ENCODE measurements at places on chromosomes 1 and 21.
A peak's percentile ranks its signal among the peaks of the same experiment; 100 is the strongest.

DNA sequence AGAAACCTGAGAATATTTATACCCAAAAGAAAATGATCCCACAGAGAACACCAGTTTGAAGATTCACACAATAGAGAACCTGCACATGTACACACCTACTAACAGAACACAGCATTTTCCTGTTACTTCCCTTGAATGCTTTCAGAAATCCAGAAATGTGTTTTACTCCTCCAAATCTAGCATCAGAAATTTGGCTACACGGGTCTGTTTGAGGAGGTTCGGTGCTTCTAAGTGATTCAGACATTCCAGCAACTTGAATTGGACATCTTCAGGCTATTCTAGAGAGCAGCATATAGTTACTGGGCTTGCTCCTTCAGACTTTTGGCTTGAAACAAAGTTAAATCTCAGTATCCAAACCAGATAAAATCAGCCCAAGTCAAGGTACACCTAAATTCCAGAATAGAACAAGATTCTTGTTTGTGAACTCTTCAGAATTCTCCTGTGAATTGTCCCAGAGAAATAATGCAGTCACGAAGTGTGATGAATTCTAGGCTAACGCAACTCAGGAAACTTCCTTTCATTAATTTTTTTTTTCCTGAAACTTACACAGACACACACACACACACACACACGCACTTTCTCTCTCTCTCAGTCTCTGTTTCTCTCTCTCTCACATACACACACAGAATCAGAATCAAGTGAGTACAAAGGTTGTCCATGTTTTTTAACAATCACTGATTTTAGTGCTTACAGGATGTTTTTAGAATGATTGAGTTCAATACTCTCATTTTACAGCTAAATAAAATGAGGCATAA is 278.4 kb upstream of the SNX7 start:
- DNase-seq = no peak

DNA sequence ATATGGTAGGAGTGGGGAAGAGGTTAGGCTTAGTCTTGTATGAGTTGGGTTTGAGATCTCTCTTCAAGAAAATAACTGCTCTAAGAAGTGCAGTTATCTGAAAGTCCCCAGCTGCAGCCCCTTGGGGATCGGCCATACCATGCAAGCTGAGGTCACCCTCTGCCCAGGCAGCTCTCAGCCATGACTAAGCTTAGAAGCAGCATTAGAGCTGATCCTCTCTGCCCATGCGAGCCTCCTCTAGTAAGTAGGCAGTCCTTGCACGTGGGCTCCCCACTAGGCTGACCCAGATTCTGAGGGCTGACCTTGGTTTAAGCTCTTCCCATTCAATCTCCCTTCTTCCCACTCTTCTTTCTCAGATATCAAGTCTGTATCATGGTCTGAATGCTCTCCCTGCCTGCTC is 121.0 kb upstream of the UBE2U start:
- no peak for DNase-seq

GRCh38 chr21:44632067-44632466 is 5.1 kb upstream of the KRTAP10-10 start:
- no peak for DNase-seq

- DNase-seq = no peak
These were observed 105.9 kb downstream of the GPATCH2 start for GRCh38 chr1:217524787-217525520.

- no peak for DNase-seq
These were observed 133.4 kb downstream of the PLPPR5 start for GRCh38 chr1:98870959-98871903.

- no peak for DNase-seq
These were observed 54.0 kb downstream of the ALG14 start for GRCh38 chr1:95018602-95019369.

DNA sequence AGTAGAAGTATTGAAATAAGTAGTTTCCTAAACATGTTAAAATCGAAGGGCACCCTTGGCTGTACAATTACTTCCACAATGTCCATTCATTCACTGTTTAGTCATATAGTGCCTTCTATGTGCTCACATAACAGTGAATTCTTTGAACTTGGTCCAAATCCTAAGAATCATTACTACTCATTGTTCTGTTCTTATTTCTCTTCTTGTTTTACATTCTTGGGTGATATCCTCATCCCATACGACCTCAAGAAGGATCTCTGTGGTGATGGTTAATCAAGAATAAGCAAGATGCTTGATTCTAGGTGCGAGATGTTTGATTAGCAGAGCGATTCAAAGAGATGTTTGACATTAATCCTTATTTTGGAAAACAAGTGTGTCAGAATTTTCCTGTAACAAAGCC is 667.4 kb upstream of the ZP4 start:
- no peak for DNase-seq

- no peak for DNase-seq
These were observed 4.0 kb downstream of the ENO1 start for GRCh38 chr1:8874230-8875201.

- no peak for DNase-seq
These were observed 444.0 kb downstream of the NPHP4 start for GRCh38 chr1:5548266-5548665.

GRCh38 chr1:240004086-240004749 is 87.5 kb upstream of the FMN2 start:
- no peak for DNase-seq

GRCh38 chr1:67951014-67951413 is 99.4 kb downstream of the DIRAS3 start:
- no peak for DNase-seq

GRCh38 chr1:41941381-41941780 is 22.7 kb upstream of the HIVEP3 start:
- DNase-seq = no peak

DNA sequence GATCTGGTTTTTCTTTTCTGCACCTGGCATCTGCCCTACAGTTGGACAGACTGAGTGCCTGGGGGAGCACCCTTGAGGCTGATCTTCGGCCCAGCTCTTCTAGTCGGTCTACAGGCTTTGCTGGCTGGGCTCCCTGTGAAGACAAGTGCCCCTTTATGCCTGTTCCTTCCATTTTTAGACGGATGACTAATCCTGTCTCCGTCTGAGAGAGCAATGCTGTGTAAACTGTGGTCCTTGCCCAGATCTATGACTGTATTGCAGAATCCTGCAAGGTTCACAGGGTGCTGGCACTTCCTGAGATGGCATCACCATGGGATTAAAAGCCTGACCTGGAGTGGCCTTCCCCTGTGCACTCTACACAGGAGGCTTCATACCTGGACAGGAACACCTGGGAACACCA is 47.6 kb upstream of the SAMD13 start:
- peak; percentile 98 for DNase-seq

DNA sequence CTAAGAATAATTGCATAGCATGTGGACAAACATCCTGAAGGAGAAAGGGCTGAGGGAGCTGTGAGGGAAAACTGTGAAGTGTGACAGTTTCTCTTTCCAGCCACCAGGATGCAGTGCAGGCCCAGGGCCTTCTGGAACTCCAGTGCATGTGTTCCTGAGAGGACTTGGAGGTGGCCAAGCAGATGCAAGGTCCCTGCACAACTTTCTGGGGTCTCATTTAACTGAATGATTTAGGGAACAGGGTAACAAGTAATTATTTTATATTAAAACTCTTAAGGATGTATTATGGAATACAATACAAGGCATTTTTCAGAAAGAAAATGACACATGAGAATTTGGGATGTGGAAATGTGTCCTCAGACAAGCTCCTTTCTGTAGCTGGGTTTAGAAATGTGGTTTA is 61.2 kb upstream of the MCOLN3 start:
- peak; percentile 53 for DNase-seq

- no peak for DNase-seq
These were observed 8.9 kb downstream of the CD1D start for GRCh38 chr1:158189624-158190023.

- DNase-seq = no peak
These were observed 70.2 kb downstream of the SWT1 start for GRCh38 chr1:185227161-185227560.

DNA sequence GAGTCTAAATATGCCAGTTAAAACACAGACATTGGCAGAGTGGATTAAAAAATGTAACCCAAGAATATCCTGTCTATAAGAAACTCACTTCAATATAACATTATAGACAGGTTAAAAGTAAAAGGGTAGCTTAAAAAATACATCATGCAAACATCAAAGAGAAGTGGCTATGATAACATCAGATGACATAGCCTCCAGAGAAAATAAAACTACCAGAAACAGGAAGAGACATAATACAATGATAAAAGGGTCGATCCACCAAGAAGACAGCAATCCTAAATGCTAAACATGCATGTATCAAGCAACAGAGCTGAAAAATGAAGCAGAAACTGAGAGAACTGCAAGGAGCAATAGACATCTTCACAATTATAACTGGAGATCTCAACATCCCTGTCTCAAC is 190.2 kb upstream of the NR5A2 start:
- no peak for DNase-seq

GRCh38 chr1:40792036-40792435 is 8.4 kb downstream of the KCNQ4 start:
- no peak for DNase-seq

- no peak for DNase-seq
These were observed 10.7 kb downstream of the DDI2 start for GRCh38 chr1:15628003-15628402.

- peak; percentile 12 for DNase-seq
These were observed 107.2 kb downstream of the PRDM2 start for GRCh38 chr1:13807209-13807608.

- no peak for DNase-seq
These were observed 2.2 kb downstream of the TBX15 start for GRCh38 chr1:118985640-118986554.

DNA sequence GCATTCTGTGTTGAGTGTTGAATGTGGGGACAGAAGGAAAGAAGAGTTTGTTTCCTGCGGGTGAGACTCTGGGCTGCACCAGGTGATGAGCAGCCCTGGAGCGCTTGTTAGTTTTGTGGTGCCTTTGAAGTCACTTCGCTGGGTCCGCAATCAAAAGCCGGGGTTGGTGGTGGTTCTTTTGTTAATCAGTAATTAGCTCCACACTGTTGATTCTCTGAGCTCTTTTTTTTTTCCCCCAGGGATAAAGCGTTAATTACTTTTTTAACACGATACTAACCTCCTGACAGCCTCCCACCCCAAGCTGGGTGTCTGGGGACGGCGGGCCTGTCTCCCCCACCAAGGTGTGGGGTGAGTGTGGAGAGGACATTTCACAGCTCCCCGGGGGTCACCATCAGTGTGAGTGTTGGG is 56.6 kb downstream of the AGPAT3 start:
- DNase-seq = no peak

GRCh38 chr21:45438391-45439145 is 33.6 kb downstream of the COL18A1 start:
- DNase-seq = no peak

GRCh38 chr1:5708346-5709245 is 283.6 kb downstream of the NPHP4 start:
- DNase-seq = no peak

GRCh38 chr1:47380699-47381098 is 35.4 kb upstream of the FOXE3 start:
- no peak for DNase-seq

DNA sequence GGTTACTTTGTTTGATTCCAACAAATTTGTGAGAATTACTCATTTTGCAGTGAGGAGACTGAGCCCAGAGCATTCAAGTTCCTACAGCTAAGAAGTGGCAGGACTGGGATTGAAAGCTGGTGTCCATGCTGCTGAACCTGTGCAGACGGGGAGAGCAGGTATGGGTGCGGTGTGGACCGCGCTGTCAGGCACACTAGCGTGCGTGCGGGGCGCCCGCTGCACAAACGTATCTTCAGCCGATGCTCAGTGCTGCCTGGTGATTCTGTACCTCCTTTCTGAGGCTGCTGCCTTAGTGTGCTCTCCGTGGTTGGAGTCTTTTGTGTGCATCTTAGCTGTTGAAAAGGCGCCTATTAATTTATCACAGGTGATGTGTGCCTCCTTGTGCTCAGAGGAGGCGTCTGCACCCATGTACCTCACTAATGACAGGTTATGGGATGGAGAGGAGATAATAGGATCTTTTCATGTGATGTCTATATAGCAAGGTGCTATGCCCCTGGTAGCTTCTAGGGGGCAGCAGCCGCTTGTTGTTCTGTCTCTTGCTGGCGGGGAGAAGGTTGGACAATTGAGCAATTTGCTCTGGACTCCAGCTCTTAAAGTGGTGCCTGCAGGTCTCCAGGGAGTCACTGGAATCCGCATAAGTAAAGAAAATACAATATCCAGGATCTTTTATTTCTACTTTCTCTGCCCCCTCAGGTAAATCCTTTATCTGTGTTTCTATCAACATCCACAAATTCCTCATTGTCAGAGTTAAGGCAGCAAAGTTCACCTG is 32.5 kb downstream of the PEX14 start:
- DNase-seq = peak; percentile 41

GRCh38 chr1:86942042-86942441 is 27.6 kb downstream of the HS2ST1 start:
- DNase-seq = no peak

DNA sequence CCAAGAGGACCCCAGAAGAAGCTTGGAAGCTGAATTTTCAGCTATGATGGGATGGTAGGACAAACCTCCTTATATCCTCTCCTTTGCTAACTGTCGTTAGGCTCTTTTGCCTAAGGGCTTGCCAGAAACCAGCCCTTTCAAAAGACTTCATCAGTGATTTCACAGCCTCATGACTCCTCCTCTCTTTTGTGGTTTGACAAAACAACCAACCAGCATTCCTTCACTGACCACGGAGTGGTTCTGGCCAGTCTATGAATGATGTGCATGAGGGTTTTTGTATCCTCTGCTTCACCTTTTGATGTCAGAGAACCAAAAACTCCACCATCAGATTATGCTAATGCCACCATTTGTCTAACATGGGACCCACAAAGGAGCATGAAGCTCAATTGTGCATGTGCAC is 116.9 kb upstream of the COA6 start:
- no peak for DNase-seq

DNA sequence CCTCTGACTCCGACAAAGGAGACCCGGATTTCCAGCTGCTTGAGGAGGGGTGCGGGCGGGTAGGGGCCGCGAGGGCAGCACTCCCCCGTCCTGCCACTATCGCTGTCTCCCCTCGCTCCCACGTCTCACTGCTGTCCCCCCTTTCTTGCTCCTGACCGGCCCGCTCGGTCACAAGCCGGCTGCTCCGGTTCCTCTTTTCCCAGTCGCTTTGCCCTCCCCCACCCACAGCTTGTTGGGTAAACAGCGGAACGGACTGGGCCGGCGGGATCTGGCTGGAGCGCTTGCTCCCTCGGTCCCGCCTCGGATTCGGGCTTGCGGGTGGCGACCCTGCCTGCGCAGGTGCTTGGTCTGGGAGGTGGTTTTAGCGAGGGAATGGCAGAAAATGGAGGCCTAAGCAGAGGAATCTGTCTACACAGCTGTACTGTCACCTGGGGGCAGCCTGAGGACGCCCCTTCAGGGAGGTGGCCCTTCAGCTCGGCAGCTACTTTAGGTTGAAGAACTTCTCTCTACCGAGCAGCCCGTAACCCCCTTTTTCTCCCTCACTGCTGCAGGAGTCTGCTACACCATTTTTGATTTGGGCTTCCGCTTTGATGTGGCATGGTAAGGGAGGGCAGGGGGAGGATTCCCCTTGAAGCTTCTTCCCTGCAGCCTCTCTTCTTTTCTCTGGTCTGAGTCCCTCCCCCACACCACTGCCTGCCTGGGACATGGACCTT is 645 bp downstream of the ATP6V0B start:
- no peak for DNase-seq

DNA sequence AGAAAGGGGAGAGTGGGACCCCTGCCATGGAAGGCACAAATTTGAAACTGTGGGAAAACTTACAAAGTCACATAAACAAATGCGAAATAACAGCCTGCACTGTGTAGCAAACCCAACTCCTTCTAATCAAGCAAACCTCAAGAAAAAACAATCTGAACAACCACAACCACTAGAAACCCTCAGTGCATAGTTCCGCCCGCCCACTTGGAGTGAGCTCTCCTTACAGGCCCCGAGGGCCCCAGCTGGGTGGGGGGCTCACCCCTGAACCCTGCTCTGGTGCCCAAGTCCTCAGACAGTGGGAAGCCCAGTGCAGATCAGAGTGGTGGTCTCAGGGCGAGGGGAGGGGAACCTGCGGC is 931 bp upstream of the MXRA8 start:
- no peak for DNase-seq
